Islet precursor cell (in vitro differentiated cells): ENCODE measurements at places on chromosomes 12 and 14.

- no peak for DNase-seq
These were observed 8.9 kb upstream of the MSRB3 start for GRCh38 chr12:65269603-65270002.

DNA sequence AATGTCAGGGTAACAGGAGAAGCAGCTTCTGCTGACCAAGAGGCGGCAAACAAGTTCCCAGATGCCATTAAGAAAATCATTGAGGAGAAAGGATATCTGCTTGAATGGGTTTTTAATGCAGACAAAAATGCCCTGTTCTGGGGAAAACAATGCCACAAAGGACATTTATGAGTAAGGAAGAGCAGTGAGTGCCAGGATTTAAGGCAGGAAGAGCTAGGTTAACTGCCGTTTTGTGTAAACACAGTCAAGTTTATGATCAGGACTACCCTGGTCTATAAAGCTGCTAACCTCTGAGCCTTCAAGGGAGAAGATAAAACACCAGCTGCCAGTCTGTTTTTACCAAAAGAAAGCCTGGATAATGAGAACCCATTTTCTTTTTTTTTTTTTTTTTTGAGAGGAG lies 8.5 kb downstream of the MAPKAPK5 start:
- peak; percentile 29 for DNase-seq

GRCh38 chr12:82696543-82696942 lies 9.8 kb downstream of the TMTC2 start:
- no peak for DNase-seq

DNA sequence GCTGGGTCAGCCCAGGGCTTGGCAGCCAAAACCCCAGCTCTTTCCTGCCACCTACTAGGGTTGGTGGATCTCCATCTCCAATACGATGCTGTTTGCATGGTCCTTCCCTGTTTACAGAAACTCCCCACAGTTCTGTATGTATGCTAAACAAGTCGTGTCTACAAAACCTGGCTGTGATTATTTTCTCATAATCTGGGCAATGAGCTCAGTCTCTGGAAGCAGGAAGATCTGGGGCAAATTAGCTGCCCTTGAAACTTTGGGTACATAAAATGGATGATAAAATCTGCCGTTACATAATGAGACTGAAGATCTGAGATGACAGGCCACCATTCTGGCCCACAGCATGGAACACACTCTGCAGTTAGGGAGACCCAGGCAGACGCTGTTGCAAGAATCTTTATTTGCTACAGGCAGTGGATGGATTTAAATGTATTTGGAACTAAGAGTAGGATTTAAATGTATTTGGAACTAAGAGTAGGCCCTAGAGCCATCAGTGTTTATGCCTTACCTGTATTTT lies 31.7 kb downstream of the ACADS start:
- DNase-seq: no peak

DNA sequence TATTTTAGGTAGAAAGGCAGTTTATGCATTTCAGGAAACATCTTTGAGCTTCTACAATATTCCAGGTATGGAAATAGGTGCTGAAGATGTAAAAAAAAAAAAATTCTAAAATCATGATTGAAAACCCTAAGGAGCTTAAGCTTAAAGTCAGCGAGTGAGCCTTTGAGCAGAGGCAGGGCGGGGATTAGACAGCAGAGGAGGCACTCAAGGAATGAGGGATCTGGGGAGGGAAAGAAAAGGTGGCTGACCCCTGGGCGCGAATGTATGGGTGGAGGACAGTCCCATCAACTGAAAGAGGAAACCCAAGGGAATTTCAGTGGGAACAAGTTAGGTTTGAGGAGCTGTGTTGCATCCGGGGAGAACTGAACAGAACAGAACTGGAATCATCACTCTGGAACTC lies 6.4 kb upstream of the PTMS start:
- DNase-seq: no peak

DNA sequence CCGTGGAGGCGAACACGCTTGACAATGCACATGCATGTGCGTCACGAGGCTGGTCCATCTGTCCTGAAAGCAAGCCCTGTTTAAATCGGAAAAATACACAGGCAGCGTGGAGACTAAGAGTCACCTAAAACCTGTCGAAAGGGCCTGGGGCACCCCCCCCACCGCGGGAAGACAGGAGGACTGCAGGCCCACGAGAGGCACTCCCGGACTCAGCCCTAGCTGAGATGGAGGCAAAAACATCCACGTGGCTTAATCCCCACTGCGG lies 54.1 kb downstream of the CDC42BPB start:
- DNase-seq: no peak

DNA sequence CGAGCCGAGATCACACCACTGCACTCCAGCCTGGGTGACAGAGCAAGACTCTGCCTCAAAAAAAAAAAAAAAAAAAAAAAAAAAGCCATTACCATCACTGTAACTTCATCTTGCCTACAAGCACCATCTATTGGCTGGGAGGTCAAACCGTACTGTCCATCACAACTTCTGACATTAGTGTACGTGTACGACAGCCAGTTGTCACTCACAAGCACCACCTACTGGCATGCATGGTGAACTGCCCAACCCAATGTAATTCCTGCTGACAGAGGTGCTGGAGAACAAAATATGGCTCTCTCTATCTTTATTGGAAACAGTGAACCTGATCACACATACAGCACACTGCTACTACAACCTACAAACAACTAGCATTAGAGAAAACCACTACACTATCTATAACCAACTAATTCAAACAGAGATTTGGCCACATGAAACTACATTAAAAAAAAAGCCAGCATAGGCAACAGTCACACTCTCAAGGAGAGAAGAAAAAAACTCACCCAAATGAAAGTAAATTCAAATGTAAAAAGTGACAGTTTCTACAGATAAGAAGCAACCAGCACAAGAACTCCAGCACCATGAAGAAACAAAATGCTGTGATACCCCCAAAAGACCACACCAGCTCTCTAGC lies 82.3 kb downstream of the PUS7L start:
- DNase-seq: peak; percentile 71
